ENCODE measurements at places on chromosomes 12 and 14.
A peak's percentile ranks its signal among the peaks of the same experiment; 100 is the strongest.

DNA sequence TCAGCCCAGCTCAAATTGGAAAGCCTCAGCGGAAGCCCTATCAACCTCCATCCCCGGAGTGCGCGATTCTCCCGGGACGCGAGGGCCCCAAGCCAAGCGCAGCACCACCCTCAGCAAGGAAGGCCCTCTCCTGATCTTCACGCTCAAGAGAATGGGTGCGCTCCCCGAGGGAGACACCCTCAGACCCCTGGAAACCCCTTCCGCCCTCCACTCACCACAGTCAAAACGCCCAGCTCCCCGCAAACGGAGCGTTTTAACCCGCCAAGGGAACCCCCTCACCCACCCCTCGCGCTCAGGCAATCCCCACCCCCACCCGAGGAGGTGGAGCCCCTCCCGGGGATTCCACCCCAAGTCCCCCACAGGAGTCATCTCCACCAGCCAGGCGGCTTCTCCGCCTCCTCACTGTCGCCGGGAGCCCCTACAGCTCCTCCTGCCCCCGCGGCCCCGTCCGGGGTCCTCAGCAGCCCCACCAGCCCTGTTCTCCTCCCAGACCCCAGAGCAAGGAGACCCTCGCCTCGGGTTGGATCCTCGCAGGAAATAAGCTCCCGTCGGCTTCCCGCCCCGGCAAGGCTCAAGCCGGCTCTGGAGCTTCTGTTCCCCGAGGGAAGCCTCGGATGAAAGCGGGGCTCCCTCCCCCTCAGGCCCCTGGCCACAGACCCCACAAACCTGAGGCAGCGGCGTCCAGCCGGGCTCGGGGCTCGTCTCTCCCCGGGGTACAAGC, 507 bp downstream of the BAZ2A start:
- DNase-seq, result no peak

DNA sequence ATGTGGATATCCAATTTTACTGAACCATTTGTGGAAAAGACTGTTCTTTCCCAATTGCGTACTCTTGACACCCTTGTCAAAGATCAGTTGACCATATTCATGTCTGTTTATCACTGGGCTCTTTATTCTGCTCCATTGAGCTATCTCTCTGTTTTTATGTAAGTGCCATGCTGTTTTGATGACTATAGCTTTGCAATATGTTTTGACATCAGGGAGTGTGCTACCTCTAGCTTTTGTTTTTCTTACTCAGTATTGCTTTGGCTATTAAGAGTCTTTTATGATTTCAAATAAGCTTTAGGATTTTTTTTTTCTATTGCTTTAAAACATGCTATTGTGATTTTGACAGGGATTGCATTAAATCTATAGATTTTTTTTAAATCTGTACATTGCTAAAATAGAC, 194.3 kb downstream of the SNAPC1 start:
- no peak for DNase-seq

DNA sequence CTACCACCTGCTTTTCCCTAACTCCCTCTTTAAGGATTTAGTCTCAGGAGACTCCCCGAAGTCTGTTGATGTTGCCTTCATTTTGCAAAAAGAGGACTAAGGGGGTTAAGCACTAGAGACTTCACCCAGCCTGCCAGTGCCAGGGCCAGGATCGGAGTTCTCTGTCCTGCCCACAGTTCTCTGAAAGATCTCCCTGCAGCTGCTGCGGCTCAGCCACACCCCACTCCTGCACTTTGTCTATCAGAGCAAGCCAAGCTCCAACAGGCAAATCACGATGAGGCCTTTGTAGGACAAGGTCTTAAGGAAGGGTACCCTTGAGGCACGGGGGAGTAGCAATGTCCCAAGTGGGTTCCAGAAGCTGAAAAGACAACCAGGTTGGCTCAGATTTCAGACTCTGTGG, 148.8 kb upstream of the EGLN3 start:
- no peak for DNase-seq

DNA sequence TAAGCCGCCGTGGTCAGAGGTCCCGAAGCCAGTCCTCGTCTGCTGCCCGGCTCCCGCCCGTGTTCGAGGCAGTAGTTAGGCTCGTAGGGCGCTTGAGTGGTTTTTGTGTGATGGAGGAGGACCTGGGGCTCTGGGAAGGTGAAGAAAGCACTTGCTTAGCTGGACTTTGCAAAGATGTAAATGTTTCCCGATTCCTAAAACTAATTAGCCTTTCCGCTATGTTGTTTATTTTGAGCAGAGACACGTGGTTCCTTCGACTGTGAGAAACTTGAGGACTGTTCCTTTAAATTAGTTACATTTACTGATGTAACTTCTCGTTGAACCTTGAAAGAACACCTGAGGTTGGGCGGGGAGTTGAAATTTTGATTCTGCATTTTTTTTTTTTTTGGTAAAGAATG, 33.9 kb downstream of the MIA2 start:
- DNase-seq, result no peak

GRCh38 chr14:56979936-56980335, 169.7 kb upstream of the OTX2 start:
- no peak for DNase-seq

DNA sequence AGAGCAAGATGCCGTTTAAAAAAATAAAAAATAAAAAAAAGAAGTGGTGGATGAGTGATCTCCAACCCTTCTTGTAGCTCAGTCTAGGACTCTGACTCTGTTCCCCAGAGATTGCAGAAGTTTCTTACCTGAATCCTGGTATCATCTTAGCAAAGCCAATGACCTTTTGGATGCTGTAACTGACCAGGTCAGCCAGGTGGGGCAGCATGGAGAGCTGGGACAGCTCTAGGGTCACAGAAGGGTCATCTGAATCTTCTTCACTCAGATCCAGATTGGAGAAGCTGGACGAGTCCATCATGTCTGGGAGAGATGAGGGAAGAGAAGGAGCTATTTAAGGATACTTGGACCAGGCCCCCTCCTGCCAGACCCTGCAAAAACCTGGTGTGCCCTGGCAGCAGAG, 35.8 kb upstream of the HDAC7 start:
- DNase-seq, result no peak

DNA sequence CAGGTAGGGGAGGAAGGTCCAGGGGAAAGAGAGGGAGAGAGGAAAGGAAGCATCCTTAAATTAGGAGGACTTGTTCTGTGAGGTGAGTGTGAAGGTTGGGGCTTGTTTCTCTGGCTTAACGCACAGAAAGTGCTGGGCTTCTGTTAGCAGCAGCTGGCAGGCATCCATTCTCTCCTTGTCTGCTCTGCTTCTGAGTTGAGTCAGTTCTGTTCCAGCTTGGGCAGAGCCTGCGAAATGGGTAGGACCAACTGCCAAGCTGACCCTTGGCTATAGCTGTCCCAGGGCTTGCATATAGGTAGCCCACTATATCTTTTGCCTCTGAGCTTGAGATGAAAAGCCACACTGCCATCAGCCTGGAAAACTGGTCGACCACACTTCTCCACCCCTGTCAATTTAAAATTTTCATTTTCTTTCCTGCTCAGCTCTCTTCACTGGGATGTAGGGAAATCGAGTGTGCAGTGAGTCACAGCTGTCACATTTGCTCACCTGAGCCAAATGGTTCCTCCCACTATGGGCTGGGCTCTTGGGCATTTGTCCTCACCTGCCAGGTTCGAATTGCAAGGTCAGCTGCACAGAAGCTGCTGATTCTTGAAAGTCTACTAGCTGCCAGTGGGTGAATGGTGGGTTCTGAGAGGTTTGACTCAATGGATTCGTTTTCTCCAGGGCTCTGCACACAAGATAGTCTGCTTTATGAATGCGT, 256.4 kb upstream of the PWP1 start:
- DNase-seq, result no peak

DNA sequence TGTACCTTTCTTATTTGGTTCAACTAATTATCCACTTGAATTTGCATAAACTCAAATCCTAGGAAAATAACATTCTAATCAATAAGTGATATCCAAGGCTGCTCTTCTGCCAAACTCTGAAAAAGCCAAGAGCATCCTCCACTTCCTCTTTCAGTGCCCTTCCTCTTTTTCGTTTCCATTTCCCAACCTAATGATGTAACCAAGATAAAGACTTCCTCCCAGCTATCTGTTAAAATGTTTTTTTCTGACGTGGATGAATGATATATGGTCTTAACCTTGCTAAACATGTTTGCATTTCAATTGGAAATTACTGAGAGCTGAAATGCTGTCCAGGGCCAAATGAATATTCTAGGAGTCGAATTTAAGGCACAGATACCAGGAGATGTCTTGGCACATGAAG, 459.5 kb upstream of the PDE3A start:
- DNase-seq, result no peak

GRCh38 chr12:32946504-32947131, 50.0 kb upstream of the PKP2 start:
- no peak for DNase-seq

- DNase-seq, result no peak
Measured at GRCh38 chr12:12436831-12437345, 80.0 kb downstream of the BORCS5 start.

- DNase-seq, result no peak
Measured at GRCh38 chr14:54975856-54976255, 51.0 kb downstream of the WDHD1 start.

GRCh38 chr14:55760789-55761566, 181.0 kb downstream of the KTN1 start:
- DNase-seq, result no peak

- DNase-seq, result no peak
Measured at GRCh38 chr12:124381456-124382296, 86.8 kb downstream of the RFLNA start.

DNA sequence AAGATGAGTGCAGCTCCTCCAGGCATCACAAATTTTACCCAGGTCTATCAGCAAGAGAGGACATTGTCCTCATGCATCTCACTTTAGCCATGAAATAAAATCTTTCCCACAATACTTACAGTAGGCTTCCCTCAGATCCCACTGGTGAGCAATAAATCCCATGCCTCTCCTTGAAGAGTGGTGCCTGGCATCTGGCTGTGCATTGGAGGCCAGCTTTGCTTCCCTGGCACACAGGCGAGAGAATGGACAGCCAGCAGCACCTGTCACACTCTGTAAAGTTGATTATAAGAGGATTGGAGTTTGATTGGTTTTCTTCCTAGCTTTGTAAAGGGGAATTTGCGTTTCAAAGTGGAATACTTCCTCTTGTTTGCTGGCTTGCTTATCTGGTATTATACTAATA, 1153.9 kb downstream of the AACS start:
- DNase-seq, result no peak

DNA sequence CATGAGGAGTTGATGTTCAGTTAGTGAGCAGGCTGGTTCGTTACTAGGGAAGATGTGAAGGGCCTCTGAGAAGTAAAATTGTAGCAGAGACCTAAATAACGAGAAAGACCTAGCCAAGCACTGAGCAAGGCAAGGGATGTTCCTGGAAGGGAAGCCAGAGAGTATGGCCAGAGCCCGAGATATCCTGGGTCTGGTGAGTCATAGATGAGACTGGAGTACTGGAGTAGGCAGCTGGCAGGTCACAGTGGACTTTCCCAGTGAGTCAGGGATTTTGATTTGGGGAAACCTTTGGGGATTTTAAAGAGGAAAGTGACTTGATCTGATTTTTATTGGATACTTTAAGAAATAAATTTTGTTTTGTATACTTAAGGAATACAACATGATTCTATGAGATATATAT, 369.0 kb downstream of the DIO2 start:
- no peak for DNase-seq

- no peak for DNase-seq
Measured at GRCh38 chr12:19575337-19576243, 136.3 kb downstream of the AEBP2 start.

- DNase-seq, result no peak
Measured at GRCh38 chr14:63542231-63542999, 762 bp downstream of the PPP2R5E start.

DNA sequence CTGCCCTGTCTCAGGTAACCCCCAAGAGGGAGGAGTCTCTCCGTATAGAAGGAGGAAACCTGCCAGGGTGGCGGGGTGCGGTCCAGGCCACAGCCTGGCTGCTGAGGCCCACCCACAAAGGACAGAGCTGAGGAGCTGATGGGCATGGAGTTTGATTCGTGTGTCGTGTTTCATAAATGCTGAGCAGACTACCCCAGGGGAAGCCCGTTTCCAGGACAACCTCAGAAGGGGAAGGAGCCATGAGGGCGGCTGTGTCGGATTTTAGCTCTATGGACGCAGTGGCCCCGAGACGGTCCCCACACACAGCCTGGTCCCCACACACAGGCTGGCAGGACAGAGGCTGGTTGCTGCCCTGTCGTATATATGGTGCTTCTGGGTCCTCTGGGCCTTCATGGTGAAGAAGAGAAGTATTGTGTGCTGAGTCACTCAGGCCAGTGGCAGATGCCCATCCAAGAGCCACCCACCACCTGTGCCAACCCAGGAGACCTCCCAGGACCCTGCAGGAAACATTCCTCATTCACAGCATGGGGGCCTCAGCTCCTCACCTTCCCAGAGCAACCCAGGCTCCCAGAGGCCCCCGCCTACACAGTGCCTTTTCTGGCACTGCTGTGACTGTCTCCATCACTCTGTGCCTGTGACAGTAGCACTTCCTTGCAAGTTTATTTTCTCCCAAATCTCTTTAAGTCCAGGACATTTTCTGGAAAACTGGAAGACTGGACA, 63.1 kb upstream of the RIN3 start:
- no peak for DNase-seq

DNA sequence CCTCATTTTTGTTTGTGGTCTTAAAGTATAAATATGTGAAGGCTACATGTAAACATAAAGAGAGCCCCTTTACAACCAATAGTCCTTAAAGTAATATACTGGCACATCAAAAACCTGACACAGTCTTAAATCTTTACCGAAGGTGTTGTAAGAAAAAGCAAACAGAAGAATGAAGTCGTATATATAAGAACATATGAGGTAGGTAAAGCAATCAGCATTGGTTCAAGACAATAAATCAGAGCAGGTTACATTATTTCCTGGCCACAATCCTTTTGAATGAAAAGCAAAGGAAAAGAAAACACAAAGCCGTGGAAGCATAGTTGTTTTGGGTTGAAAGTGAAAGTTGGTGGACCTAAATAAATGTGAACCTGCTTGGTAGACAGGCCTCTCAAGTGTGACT, 183.7 kb upstream of the STXBP6 start:
- DNase-seq, result no peak

GRCh38 chr14:68513838-68514607, 278.8 kb downstream of the ZFP36L1 start:
- DNase-seq, result no peak

GRCh38 chr12:80064269-80064668, 35.1 kb upstream of the OTOGL start:
- DNase-seq, result no peak

DNA sequence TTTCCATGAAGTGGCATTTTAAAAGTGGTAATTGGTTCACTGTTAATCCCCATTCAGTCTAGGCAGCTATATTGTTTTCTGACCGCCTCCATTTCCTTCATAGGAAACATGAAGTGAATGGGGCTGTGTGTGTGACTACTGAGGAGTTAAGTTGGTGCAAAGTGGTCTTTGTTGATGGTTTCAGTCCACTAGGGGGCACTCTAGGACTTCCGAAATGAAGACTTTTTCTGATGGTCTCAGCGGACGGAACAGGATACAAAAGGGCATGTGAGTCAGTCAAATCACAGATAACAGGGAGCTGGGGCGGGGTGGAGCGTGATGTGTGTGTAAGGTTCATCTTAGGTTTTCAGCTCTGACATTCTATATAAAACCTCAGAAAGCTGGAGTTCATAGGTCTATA, 240.1 kb upstream of the OR4E1 start:
- peak; percentile 70 for DNase-seq

Data from central memory CD8-positive, alpha-beta T cell (primary cell).